Left renal cortex interstitium (tissue), 4 donors: ENCODE measurements at places on chromosomes 11 and 22.

DNA sequence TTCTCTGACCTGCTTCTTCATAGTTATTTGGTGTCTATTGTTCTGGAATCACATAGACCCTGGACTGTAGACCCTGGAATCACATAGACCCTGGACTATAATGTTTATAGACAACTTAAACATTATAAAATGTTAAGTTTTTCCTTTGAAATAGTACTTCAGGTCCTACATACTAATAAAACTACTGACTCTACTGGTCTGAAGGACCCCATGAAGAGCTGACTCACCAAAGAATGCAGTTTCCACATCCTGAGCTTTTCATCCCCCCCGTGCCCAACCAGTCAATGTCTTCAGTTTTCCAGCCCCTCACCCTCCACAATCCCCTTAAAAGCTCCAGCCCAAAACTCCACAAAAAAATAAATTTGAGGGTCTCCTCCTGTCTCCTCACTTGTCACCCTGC is 6.6 kb upstream of the PLEKHA7 start:
- DNase-seq = no peak

DNA sequence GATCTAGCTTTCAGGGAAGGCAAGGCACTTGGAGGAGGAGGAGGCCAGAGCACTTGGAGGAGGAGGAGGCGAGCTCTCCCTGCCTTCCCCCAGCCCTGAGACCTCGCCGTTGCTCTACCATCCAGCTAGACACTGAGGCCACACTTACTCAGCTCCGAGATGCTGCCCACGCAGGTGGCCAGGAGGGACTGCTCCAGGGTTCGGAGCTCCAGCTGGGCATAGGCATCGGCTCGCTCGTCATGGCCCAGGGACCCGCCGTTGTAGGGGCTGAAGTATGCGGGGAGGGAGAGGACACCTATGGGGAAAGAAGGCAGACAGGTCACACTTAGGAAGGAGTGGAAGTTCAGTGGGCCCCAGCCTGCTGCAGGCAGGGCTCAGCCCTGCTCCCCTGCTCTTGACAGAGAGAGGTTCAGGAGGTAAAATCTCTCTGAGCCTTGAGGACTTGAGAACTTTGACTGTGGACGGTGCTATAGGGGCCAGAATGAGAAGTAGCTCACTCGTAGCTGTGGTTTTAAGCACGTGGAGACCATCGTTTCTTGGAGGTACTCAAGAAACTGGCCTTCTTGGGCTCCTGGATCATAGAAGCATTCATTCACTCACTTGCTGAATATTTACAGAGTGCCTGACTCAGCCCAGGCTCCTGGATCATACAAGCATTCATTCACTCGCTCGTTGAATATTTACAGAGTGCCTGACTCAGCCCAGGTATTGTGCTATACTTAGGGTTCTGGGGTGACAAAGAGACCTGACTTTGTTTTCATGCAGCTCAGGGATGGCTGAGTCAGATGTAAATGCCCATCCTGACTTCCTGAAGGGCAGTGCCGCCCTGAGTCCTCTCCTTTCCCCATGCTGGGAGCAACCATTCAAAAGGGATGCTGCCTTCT is 99.2 kb downstream of the NAT10 start:
- no peak for DNase-seq

DNA sequence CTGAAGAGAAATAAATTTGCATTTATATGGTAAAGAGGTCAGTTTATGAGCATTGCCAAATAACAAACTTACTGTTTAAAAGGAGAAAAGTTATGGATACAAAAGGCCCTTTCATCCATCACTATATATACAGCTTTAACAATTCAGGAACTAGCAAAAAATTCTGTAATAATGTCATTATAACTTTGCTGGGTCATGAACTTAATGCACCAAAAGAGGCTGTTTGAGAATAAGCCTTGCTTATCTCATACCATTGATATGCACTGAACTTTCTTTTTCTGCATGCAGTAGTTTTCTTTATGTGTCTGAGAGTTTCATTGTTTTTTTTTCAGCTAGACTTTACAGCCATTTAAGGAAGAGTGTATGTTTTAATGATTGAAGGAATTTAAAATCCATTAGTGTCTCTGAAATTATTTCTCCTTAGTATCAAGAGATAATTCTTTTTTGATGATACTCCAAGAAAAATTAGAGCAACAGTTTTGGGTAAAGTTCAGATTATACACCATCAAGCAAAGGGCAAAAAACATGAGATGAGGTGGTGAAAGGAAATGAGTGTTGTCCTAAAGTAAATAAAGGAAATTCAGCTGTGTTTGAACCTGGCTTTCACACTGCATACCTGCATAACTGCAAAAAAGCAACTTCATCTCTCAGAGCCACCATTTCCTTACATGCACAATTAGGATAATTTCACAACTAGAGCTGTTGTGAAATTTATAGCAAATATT is 188.2 kb upstream of the ANO3 start:
- DNase-seq = no peak

DNA sequence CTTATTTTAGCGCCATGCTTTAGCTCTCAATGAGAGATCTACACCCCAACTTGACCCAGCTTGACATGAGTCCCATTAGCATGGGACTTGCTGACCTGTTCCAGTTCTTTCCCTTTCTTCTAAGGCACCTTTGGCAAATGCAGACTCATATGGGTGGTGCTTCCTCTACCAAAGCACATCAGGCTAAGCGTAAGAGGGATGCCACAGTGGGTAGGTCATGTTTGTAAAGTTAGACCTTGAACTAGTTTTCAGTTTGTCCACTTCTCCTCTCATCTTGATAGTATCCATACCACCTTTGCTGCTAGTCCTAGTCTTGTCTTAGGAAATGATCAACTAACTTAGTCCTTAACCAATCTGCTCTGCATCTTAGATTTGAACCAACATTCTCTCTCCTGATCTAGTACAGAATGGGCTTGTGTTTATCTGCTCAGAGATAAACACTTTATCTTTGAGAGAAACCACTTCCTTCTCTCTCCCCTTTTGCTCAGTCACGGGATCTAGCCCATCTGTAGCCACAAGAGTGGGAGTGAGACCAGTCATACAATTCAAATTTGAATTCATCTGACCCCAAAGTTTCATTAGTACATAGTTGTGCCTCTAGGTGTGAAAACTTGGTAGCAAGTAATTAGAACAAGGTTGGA is 72.1 kb upstream of the CD44 start:
- DNase-seq = no peak

- DNase-seq = no peak
Observed at GRCh38 chr22:41596776-41597634, 7.4 kb upstream of the PMM1 start.

GRCh38 chr11:47130543-47130942 is 46.1 kb downstream of the ARFGAP2 start:
- no peak for DNase-seq

DNA sequence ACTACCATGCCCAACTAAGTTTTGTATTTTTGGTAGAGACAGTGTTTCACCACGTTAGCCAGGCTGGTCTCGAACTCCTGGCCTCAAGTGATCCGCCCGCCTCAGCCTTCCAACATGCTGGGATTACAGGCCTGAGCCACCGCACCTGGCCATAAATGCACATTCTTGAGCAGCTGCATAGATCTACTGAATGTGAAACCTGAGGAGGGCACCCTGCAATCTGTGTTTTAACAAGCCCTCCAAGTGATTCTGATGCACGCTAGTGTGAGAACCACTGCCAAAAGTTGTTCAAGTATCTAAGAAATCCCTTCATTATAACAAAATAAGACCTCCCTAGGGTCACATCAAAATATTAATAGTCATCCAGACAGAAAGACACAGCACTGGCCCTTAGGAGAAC is 89.3 kb downstream of the RDX start:
- no peak for DNase-seq

DNA sequence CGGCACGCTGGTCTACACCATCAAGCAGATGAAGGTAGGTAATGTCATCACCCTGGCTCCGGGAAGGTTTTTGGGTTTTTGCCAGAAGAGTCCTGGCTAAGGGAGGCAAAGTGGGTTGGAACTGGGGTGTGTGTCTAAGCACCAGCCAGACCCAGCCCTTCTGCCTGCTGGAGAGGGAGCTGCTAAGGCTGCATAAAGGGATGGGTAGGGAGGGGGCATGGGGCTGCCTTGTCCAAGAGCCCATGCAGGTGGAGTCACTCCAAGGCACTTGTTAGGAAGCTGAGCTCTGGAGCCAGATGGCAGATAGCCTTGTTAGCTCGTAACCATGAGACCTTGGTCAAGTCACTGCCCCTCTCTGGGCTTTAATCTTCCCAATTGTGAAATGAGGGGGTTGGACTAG is 48.0 kb downstream of the TIMP3 start:
- DNase-seq = no peak

DNA sequence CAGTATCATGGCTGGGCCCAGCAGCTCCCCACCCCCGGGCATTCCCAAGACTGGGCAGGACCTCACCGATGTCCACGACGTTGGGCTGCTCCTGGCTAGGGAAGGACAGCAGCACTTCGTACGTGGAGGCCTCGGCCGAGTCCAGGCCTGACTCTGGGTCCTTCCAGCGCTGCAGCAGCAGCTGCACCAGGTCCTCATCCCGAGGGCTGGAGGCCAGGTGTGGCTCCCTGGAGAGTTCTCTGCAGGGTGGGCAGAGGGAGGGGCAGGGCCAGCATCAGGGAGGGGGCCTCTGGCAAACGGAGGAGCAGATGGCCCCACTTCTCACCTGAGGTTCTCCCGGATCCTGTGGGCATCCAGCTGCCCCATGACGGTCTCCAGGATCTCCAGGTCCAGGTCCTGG is 341 bp downstream of the NAALADL1 start:
- no peak for DNase-seq

DNA sequence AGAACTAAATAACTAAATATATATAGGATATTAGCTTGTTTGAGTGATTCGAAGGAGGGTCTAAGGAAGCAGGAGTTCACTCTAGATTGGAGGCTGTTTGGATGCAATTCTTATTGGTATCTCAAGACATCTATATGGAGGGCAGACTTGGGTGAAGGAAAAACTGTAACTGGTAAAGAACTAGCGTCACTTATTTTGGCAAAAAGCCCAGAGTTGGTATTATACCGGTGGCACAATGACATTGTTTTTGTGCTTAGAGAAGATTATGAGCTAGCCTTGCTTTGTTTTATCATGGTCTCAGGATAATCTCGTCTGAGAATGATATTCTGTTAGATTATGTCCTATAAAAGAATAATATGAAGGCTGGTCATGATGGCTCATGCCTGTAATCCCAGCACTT is 6.0 kb upstream of the SLC35F2 start:
- DNase-seq = no peak

GRCh38 chr11:121348220-121348875 is 55.8 kb downstream of the SC5D start:
- no peak for DNase-seq

DNA sequence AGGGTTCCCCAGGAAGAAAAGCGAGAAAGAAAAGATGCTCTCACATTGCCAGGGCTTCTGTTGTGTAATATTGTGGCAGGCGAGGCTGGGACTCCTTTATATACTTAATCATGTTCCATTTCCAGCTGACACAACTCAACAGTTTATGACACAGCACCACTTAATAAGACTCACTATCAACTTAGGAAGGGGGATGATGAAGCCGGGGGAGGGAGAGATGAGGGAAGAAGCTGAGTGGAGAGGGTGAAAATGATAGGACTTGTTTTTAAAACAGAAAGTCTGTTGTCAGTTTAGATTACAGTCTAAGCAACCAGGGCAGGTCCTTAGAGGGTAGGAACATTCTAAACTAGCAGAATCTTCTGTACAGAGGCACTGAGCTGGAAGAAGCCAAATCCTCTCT is 397.0 kb downstream of the NXPE2 start:
- no peak for DNase-seq

- DNase-seq = no peak
Observed at GRCh38 chr11:103325686-103326069, 216.5 kb downstream of the DYNC2H1 start.

DNA sequence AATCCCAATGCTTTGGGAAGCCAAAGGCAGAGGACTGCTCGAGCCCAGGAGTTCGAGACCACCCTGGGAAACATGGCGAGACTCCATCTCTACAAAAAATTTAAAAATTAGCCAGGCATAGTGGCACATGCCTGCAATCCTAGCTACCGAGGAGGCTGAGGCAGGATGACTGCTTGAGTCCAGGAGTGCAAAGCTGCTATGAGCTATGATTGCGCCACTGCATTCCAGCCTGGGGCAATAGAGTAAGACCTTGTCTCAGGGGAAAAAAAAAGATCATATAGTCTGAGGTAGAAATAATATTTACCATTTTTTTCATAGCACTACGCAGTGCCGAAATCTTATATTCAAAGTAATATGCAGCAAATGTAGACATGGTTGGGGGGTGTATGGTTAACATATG is 47.8 kb downstream of the MRTFA start:
- no peak for DNase-seq

- DNase-seq = no peak
Observed at GRCh38 chr11:117750916-117751662, 45.9 kb downstream of the DSCAML1 start.

DNA sequence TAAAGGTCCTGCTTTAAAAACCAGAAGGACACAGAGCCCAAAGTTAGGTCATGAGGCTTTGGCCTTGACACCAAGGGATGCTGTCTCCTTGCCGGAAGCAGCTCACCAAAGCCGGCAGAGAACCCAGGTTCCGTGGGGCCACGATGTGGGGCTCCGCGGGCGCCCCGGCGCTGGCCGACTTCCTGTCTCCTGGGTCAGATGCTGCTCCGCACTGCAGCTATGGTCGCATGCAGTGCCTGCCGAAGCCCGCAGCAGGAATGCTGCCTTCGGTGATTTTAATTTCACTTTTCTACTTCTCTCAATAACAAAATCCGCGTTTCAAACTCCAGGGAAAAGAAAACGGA is 454 bp upstream of the OTUB1 start:
- DNase-seq = no peak

DNA sequence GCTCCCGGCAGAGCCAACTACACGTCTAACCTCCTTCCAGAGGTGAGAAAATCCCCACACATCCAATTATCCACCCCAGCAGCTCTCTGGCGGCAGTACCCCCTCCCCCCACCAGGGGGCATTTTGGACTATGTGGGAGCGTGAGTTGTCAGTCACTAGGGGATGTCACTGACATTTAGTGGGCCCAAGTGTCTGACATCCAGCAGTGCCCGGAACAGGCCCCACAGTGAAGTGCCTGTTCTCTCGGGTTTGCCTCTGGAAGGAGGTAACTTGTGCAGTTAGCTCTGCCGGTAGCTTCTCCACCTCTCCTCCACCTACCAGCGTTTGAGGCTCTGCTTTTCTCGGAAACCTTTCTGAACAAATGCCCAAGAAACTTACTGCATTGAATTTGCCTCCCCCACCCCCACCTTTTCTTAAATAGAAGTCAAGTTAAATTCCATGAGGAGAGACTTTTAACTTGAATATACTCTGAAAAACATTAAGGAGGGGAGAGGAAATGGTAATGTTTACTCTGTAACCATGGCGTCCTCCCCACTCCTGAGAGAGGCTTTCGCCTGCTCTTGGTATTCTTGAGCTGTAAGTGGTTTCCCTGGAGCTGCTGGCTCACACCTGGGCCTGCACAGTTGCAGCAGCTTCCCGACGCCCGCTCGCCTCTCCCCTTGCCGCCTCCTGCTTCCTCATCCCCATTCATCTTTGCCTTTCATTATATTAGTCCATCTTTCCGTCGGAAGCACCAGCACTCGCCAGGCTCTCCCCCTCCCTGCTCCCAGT is 112.8 kb downstream of the WNT7B start:
- no peak for DNase-seq
